ENCODE measurements at places on chromosomes 12 and 14. TPM values are rescaled to one million over a fixed set of nuclear protein-coding genes. Genes with fewer than 3 reads are reported as not detected.

PTPRQ gene
- 0.03 TPM for total RNA-seq

RILPL2 gene
- total RNA-seq, result 1.4 TPM

CFAP54 gene
- total RNA-seq, result 1.2 TPM

SLC10A1 gene
- total RNA-seq, result not detected

ALG10 gene
- total RNA-seq, result 4.4 TPM

CD27 gene
- total RNA-seq, result not detected

DYNLL1 gene
- total RNA-seq, result 628 TPM

TAS2R8 gene
- total RNA-seq, result not detected

GALNT6 gene
- total RNA-seq, result 4.0 TPM

DYRK2 gene
- 13.7 TPM for total RNA-seq

SALL2 gene
- total RNA-seq, result 0.96 TPM

ERP27 gene
- not detected for total RNA-seq

PRR13 gene
- total RNA-seq, result 307 TPM

TIGAR gene
- 38.4 TPM for total RNA-seq

BMP4 gene
- total RNA-seq, result 2.0 TPM

MSI1 gene
- total RNA-seq, result 1.1 TPM

CRIP1 gene
- 1,965 TPM for total RNA-seq

ETFBKMT gene
- total RNA-seq, result 0.96 TPM

Measured in A549 treated with CORT108297 at 1 μM for 4 hours (cell line).